Right kidney (tissue), 9 donors: ENCODE measurements at places on chromosomes 16 and 17.
A peak's percentile ranks its signal among the peaks of the same experiment; 100 is the strongest.

DNA sequence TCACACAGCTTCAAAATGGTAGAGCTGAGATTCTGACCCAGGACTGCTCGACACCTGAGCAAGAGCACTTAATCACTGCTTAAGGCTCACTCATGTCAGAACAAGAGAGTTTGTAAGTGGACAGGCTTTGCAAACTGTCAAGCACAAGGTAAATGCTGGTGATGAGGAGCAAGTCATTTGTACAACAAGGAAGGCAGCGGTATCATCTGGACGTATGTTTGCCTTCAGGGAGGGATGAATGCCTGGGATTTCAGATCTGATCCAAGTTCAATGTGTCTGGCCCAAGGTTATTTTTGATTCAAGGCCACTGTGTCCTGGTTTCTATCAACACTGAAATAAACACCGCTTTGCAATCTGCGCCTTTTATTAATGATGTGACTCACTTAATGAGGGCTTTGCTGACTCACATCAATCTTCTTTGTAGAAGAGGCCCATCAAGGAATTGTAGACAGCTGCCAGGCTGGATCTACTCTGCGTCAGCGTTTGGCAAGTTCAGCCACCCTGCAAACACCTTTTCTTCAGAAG lies 174.4 kb upstream of the HS3ST3A1 start:
- DNase-seq: no peak

DNA sequence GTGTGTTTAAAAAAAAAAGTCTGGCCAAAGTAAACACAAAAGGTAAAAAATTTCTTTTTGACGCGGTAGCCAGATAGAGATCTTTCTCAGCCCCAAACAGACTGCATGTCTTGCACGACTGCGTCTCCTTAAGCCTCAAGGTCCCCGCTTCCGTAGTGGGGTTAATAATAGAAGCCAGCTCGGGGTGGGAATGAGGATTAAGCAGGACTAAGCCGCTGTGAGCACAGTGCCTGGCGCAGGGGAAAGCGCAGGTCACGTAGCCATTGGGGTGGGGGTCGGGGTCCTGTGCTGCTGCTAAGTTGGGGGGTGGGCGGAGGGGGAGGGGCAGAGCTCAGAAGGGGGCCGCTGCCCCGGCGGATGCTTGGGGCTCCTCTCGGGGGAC lies 521 bp downstream of the GGA2 start:
- no peak for DNase-seq

DNA sequence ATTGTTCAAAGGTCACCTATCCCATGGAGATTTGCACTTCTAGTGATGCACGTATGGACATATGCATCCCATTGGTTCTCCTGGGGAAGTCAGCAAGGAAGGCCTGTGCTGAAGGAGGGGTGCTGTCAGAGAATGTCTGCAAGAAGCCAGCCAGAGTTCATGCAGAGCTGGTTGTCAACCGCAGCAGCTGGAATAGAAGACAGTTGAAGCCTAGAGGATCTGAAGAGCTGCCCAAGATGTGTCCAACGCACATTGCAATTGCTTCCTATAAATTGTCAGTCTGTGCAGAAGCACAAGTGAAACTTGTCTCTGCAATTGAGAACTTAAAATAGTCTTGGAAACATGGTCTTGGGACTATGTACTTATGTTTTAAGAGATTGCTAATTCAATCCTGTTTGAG lies 82.1 kb upstream of the CNTNAP4 start:
- DNase-seq: no peak

DNA sequence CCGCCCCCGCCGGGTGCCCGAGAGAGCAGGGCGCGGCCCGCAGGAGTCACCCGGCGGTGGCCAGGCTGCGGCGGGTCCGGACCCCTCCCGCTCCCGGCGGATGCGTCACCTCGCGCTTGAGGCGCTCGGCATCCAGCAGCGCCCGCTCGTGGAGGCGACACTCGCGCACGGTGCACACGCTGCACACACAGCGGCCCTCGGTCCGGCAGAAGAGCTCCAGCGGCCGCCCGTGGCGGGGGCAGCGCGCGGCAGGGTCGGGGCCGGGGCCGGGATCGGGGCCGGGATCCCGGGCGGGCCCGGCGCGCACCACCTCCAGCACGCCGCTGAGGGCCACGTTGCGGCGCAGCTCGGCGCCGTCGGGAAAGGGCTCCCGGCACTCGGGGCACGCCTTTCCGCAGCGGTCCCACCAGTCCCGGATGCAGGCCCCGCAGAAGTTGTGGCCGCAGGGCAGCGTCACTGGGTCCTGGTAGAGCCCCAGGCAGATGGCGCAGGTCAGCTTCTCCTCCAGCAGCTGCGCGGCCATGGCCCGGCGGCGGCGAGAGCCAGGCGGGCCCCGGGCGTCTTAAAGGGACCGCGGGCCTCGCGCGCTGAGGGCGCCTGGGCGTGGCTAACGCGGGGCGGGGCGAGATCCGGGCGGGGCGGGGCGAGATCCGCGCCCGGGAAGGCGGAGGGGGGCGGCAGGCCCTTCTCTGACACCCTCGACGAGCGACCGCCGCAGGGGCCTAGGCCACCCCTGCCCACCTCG lies at the start of gene TRIM65:
Gene TRIM65 (minus strand): TSS at position 537 of the 745 bp plus-strand sequence. CDS start 14 bp downstream, at position 523.
- DNase-seq: peak; percentile 89

GRCh38 chr16:31273187-31273586 lies 13.4 kb downstream of the ITGAM start:
- DNase-seq: no peak

DNA sequence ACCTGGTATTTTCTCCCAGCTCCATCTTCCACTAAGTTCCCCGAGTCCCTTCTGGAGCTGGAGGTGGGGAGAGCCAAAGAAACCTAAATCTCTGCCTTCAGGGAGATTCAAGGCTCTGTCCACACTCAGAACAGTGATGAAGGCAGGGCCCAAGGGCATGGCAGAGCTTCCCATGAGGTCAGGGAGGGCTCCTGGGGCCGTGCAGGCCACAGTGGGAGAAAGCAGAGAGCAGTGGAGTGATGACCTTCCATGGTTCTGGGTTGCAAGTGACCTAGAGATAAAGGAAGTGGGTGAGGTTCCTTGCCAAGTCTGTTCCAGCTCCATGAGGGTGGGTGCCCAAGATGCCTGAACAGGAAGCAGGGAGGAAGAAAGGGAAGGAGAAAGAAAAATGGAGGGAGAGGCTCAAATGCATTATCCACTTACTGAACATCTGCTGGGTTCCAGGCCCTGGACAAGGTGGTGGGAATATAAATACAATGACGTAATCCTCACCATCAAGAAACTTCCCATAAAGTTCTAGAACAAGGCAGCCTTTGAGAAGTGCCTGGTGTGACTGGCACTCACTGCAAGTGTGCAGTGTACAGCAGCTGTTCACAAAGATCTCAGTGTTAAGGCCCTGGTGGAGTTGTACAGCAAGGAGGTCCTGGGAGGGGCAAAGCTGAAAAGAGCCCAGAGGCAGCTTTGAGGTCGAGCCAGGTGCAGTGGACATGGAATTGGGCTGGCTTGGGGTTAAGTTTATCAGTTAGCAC lies 13.3 kb downstream of the TBKBP1 start:
- no peak for DNase-seq

DNA sequence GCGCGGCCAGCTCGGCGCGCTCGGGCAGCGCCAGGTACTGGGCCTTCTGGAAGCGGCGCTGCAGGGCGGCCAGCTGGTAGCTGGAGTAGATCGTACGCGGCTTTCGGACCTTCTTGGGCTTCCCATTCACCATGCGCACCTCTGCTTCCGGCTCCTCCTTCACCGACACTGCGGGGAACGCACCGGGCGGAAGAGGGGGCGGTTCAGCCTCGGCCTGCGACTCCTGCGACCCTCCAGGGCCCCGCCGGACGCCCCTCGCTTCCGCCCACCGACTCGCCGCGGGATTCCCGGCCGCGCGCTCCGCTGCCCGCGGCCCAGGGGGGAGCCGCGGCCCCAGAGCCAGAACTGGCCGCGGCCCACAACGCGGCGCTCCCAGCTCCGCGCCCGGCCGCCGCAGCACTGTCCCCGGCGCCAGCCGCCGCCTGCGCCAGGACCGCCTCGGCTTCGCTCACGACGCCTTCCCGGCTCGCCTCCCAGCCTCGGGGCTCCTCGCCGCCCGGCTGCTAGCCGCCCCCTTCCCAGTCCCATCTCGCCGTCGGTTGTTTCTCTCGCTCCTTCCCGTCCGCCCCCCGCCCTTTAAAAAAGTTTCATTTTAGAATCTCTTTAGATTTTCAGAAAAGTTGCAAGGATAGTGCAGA lies 1.5 kb downstream of the DLX3 start:
- peak; percentile 81 for DNase-seq

DNA sequence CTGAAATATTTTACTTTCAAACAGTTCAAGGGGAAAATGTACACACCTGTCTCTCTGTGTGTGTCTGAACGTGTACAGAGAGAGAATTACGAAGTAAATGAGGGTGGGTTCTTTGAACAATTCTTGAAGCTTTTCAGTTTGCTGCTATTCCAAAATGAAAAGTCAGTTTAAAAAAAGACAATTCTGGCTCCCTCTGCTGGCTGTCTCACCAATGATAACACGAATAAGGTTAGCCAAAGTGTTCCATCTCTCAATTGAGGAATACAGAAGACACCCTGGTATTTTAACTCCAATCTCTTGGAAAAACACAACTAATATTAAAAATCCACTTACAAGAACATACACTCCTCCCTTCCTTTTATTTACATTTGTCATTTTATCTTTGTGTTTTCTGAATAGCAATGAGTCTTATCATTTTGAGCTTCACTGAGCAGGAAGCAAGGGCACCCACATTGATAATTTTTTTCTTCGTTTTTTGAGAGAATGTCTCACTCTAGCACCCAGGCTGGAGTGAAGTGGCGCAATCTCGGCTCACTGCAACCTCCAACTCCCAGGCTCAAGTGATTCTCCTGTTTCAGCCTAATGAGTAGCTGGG lies 20.5 kb downstream of the EFTUD2 start:
- DNase-seq: no peak

- peak; percentile 48 for DNase-seq
These were observed 51.7 kb upstream of the MTSS2 start for GRCh38 chr16:70737377-70738082.

- no peak for DNase-seq
These were observed 24.2 kb downstream of the GPRC5B start for GRCh38 chr16:19860166-19861041.

DNA sequence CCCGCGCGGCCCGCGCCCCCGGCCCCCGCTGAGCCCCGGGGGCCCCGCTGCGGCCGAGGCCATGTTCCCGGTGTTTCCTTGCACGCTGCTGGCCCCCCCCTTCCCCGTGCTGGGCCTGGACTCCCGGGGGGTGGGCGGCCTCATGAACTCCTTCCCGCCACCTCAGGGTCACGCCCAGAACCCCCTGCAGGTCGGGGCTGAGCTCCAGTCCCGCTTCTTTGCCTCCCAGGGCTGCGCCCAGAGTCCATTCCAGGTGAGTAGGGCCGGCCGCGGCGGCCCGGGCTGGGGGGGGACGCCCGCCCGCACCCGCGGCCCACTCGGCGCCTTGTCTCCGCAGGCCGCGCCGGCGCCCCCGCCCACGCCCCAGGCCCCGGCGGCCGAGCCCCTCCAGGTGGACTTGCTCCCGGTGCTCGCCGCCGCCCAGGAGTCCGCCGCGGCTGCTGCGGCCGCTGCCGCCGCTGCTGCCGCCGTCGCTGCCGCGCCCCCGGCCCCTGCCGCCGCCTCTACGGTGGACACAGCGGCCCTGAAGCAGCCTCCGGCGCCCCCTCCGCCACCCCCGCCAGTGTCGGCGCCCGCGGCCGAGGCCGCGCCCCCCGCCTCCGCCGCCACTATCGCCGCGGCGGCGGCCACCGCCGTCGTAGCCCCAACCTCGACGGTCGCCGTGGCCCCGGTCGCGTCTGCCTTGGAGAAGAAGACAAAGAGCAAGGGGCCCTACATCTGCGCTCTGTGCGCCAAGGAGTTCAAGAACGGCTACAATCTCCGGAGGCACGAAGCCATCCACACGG lies 504 bp downstream of the MAZ start:
- DNase-seq: peak; percentile 73

DNA sequence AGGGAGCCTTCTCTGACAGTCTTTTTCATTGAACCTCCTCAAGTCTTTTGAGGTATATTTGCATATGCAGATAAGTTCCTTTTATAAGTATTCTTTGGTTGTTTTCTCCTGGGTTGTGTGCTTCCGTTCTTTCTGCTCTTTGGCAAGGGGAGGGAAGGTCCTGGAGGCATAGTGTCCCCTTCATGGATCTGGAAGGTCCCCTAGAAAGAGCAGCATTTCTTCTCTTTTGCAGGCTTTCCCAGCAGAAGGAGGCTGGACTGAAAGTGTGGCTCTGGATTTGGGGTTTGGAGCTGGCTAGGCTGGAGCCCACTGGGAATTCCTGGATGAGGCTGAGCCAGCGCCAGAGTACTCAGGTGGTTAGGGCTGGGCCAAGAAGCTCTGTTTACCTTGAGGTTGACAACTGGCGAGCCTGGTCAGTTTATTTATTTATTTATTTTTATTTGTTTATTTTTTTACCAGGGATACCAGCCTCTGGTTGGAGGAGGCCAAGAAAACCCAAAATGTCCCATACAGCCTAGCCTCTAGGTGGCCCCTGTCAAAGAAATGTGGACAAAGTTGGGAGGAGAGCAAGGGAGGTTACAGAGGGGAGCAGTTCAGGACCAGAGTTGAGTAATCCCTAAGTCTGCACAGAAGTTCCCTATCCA lies 5.4 kb upstream of the TOP2A start:
- DNase-seq: no peak

GRCh38 chr17:69331756-69332155 lies 4.8 kb upstream of the ABCA5 start:
- DNase-seq: no peak
